ENCODE measurements at places on chromosomes 5 and 9.
A peak's percentile ranks its signal among the peaks of the same experiment; 100 is the strongest.

DNA sequence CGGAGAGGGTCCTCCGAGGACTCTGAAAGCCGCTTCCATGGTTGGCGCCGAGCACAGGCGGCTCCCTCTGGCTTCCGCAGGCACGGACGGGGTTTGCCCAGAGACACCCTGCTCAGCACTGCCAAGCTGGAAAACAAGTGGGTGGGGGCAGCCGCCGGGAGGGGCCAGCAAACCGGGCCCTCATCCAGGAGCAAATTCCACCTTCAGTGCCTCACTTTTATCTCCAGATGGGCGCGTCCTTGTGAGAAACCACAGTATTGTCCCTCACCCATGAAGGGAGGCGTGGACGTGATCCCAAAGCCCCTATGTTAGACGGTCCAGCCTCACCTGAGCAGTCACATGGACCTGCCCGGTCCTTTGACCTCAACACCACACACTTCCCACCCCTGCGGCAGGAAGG is 29.0 kb downstream of the MED10 start:
- DNase-seq, result no peak

GRCh38 chr5:143575286-143575685 is 171.8 kb upstream of the NR3C1 start:
- DNase-seq, result no peak

GRCh38 chr5:155833287-155833686 is 493.7 kb upstream of the SGCD start:
- no peak for DNase-seq

DNA sequence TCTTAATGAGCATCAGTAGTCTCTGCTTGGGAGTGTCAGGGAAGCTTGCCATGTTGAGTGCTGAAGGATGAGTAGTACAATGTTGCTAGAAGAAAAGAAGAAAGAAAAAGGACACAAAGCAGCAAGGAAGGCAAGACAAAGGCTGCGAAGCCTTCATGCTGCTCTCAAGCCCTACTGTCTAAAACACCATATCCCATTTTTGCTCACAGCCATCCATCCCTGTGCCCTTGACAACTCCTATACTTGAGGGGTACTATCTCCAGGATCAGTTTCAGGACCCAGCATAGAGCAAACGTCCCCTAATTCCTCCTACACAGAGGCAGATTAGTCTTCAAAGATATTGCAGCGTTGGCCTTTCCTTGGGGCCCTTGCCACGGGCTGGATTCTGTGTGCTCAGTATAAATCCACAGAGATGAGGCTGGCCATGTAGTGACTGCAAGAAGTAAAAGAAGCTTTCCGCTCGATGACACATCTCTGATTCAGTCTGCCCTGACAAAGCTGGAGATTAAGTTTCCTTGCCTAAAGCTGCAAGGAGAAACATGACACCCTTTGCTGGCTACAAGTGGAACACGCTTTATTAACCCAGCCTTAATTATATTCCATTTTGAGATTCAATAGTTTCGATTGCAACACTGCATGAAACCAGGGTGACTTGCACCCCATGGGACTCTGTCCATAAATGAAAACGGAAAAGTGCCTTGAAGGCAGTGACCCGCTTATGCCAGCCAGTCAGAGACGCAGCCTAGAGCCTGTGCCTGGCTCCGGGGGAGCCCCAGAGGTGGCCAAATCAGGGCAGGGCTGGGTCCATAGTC is 304.6 kb downstream of the ACTL7B start:
- DNase-seq, result no peak

DNA sequence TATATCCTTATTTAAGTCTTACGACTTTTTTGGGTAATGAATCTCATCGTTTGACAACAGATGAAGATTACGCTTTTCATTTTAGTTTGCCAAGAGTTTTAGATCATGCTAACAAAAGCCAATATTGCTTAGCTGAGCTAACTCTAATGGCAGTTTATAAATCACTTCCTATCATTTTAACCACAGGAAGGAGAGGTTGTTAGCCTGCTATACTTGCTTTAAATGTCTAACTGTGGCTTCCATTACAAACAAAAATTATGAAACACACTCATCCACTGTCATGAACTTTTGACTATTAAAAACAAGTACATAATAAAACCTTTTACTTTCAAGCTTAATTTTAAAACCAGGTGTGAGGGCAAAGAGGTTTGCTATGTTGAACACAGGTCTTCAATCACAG is 53.7 kb upstream of the ANKH start:
- no peak for DNase-seq

DNA sequence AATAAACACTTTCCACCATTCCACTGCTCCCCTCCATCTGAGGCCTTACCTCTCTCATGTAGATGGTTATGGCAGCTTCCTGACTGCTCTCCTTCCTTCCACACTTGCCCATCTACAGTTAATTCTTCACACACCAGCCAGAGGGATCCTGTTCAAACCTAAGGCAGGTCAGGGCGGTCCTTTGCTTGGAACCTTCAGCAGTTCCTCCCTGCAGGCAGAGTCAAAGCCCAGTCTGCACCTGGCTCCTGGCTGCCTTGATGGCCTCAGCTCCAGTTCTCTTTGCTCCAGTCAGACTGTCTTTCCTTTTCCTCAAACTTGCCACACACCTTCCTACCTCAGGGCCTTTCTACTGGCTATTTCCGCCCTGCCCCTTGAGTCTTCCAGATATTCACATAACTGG is 30.2 kb upstream of the NR3C1 start:
- DNase-seq, result no peak

GRCh38 chr5:74594137-74595040 is 46.1 kb downstream of the ENC1 start:
- DNase-seq, result no peak

DNA sequence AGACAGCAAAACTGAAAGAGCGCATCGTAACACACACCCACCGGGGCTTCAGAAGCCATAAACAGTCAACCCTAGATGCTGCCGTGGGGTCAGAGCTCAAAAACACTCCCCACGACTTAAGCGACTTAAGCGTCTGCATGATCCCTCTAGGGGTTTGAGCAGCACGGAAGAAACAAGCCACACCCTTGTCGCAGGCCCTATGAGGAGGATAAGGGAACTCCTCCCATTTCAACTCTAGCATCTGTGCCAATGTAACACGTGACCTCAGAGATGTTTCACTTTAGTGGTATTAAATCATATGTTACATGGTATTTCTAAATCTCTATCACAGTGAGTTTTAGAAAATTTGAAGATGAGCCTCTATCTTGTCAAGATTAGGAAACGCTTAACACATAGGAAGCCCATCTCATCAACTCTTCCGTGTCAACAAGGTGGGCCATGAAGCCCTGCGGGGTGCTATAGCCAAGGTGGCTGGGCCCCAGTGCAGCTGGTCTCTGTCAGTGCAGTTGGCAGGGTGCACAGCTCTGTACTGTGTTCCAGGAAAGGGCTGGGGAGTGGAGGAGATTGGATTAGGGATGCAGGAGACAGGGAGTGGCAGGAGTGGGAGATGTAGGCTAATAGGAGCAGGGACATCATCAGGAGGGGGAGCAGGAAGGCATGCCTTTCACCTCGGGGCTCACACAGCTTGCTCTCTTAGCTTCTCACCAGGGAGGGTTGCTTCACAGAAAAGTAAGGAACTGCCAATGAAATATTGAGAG is 33.1 kb downstream of the ZCCHC9 start:
- no peak for DNase-seq

DNA sequence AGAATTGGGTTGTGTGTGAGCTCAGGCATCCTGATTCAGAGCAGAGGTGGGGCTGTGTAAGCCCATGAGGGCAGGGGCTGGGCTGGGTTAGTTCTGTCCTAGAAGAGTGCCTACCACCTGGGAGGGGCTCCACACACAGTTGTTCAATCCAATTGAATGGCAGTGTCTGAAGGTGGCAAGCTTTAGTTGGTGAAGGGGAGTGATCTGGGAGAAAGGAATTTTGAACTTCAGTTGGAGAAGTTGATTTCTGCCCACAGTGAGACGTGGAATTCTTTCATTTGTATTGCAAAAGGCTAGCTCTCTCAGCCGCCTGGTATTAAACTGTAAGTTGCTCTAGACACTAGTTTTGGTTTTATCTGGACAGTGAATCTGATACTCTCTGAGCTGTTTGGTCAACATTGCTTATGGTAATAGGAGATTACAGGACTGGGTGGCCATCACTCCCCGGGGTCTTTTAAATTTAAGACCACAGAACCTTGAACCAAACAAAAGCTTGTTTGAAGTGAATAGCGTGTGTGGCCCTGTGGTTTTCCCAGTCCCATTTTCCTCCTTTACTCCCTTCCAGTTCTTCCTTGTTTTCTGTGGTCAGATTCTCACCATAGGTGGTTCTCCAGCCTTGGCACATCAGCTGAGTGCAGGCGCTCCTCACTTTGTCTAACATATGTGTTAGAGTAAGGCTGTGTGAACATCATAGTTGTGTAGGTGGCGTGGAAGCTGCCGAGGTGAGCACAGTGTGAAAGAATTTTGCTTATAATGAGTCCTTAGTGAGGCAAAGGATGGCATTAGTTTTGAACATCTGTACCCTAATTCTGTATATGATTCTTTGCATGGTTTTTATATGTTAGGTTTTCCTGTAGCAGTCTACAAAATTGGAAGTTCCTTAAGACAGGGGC is 78.0 kb downstream of the ARHGAP26 start:
- DNase-seq, result no peak

DNA sequence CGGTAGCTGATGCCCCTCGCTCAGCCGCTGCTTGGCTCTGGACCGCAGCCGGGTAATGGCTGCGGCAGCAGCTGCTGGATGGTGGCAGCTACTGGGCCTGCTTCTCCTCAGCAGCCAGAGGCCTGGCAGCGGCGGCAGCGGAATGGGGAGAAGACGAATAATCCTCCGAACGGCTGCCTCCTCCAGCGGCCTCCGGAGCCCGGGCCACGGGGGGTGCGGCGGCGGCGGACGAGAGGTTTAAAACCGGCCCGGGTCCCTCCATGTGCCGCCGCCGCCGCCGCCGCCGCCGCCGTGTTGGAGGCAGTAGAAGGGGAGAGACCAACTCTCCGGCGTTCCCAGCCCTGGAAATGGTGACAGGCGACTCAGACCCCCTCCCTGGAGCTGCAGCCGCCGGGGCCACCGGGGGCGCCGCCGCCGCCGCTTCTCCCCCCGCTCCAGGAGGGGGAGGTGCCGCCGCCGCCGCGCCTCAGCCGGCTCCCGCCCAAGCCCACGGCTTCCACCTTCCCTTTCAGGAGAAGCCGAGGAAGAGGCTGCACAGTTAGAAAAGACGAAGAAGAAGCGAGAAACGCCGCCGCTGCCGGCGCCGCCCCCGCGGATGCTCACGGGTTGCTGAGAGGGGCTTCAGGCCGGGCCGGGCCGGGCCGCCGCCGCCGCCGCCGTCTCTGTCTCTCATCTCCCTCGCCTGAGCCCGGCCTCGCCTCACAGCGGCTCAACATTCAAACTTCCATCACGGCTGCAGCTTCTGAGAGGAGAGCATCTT is 118.4 kb upstream of the PRSS3 start:
- DNase-seq, result peak; percentile 71

DNA sequence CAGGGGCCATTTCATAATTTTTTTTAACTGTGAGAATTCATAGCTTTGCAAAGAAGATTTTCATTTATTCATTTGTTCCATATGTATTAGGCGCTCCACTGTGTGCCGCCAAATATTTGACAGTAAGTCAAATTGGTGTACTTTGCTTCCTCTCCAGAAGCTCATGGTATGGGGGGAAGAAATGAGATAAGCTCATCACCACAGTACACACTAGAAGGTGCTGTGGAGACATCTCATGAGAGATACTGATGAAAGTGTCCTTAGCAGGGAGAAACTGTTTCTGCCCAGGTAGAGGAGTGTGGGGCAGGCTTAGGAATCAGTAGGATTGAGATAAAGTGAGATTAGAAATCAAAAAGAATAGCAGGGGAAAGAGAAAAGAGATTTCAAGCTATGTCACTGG is 136.2 kb downstream of the CDH6 start:
- DNase-seq, result no peak

DNA sequence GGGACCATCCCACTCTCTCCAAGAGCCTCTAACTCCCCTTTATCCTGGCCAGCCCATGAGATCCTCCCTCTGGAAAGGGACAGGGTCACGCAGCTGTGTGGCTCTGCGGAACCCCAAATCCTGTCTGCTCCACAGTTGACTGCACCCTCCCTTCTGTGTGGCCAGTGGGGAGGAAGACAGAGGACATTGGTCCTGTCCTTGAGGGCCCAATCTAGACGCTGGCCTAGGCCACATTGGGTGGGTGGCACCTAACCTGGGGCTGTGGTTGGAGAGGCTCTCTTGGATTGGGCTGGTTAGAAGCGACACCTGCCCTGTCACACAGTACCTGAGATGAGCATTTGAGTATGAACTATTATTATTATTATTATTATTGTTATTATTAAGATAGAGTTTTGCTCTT is 12.6 kb upstream of the NXNL2 start:
- DNase-seq, result no peak

DNA sequence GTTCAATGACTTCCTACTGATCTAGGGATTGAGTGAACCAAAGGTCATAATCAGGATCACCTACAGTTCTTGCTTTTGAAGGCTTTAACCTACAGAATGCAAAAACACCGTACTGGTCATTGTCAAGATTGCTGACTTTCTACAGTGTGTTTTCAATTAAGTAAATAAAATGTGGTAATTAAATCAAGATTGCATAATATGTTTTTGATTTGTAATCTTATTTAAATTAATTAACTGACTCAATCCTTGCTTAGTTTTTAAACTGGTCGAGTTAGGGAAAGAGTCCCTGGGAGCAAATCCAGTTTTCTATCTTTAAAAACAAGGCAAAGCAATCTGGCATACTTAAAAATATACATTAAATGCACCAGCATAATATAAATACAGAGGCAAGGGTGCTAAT is 125.9 kb downstream of the NFIB start:
- no peak for DNase-seq

- no peak for DNase-seq
These were observed 3.5 kb downstream of the NRG2 start for GRCh38 chr5:140039561-140039960.

DNA sequence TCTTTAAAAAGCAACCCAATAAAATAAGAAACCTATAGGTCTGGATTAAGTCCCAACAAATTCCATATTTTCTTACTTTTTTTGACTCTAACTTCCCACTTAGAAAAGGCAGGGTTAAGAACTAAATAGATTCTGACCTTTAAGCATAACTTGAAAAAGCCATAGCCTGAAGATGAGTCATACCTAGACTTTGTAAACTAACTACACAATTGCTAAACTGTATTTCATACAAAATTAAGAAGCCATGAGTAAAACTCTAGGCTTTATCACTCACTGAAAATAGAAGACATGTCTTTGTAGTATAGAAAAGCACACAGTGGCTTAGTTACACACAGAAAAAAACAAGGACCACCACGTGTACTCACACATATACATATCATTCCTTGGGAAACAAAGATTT is 51.5 kb downstream of the MLLT3 start:
- DNase-seq, result no peak

DNA sequence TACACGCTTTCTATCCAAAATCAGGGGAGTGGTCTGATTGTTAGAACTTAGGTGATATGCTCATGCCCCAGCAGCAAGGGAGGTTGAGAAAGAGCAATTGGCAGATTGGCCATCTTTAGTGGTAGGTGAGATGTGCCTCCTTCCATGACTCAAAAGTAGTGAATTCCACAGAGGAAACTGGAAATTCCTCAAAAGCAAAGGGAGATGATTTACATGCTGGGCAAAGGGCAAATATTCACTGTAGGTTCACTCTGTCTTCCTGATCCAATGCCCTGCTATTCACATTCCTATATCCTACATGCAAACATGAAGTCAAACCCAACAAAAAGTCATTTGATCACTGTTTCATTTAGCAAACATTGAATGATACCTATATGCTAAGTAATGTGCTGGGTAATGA is 130.1 kb upstream of the ZNF608 start:
- no peak for DNase-seq

GRCh38 chr9:131297903-131298302 is 8.4 kb downstream of the PLPP7 start:
- DNase-seq, result no peak

GRCh38 chr5:143496943-143497342 is 93.5 kb upstream of the NR3C1 start:
- no peak for DNase-seq
